ENCODE measurements at places on chromosomes 12 and 14.

DNA sequence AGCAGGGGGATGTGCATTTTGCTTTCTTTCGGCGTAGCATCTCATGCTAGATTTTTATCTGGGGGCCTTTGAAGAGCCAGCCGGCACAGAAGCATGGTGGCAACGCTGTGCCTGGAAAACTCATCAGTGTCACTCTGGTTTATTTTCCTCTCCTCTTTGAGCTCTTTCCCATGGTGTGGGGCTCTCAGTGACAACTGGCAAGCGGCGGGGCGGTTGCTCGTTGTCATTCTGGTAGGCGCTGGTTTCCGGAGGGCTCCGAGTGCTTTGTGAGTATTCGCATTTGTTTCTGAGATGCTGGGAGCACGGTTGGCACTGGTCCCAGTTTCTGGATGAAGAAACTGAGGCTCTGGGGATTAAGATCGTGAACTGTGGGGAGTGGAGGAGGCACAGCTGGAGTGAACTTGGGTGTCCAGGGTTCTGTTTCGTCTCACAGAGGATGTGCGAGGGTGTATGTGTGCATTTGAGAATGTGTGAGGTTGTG lies 23.3 kb downstream of the TPCN1 start:
- DNase-seq: peak; percentile 53

- DNase-seq: no peak
Measured at GRCh38 chr12:15477761-15478160, 155.5 kb downstream of the PTPRO start.

GRCh38 chr12:107670999-107671643 lies 14.5 kb upstream of the PWP1 start:
- DNase-seq: no peak

DNA sequence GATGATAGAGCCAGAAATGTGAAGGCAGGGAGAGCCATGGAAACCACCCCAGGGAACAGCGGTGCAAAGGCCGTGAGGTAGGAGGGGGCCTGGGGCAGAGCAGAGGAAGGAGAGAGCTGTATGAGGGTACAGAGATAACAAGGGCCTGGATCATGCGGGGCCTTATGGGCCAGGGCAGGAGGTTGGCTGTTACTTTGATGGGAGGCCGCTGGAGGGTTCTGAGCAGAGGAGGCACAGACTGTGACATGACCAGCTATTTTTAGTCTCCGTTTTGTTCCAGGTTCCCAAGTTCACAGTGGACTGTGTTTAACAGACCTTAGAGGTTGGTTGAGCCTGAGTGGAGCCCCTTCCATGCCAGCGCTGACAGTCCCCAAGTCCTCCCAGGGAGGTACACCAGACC lies 118.6 kb downstream of the GCH1 start:
- no peak for DNase-seq

DNA sequence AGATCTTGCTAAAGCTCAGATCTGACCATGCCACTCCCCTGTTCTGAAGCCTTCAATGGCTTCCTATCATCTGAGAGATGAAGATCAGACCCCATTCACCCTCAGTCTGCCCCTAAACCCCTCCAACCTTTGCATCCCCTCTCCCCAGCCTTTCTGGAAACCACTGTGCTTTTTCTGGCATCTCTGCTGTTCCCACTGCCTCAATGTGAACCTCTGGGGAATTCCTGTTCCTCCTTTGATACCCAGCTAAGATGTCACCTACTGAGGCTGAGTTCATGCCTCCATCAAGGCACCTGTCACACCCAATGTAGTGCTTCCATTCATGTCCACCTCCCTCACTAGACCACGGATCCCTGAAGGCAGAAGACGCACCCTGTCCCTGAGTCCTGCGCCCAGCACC lies 19.3 kb downstream of the CYP46A1 start:
- no peak for DNase-seq

- DNase-seq: no peak
Measured at GRCh38 chr12:107441665-107442300, 243.8 kb upstream of the PWP1 start.

GRCh38 chr12:50923361-50924130 lies 28.8 kb upstream of the HIGD1C start:
- DNase-seq: no peak

DNA sequence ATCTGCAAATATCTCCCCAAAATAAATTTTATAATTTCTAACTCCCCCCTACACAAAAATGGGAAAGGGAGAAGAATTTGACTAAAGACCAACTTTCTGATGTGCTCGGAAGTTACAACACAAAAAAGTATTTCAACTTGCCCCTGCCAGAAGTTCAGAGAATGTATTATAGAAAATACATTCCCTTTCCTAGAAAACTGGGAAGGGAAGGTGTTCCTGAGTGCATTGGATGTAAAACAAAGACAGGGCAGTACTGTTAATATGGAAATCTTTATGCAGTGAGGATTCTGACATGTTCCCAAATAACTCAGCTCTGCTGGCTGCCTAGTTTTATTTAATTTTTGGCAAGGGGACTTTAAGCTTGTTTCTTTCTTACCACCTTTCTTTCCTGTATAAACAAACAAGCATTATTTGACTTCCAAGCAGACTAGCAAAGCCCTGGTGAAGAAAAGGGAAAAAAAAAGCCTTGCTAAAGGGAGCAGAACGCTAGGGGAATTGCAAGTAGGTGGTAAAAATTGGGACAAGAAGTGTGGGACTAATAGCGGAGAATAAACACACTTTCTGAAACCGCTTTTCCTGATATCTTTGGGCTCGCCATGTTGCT lies 124.1 kb downstream of the STXBP6 start:
- DNase-seq: no peak

GRCh38 chr12:60112763-60113162 lies 516.9 kb downstream of the SLC16A7 start:
- DNase-seq: no peak

GRCh38 chr14:87966816-87967215 lies 26.2 kb downstream of the GALC start:
- no peak for DNase-seq

DNA sequence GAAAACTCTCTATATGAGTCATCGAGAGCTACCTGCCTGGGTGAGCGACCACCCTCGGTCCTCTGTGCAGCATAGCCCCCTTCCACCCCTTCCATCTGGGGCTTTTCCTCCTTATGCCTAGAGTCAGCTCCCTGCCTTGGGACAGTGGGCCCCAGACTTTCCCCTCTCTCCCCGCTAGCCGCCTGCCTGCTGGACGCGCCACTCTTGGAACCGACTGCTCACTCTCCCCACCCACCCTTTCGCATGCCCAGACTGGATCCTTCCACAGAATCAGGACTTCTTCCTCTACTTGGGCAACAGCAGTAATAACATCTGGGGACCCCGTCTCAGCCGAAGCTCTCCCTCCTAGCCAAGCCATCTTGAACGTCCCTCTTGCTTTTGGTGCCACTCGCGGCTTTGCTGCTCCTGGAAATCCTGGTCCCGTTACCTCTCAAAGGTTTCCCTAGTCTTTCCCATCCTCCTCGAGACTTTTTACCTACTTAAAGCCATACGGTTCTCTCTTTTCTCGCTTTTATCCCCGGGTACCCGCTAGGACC lies 671 bp downstream of the ESYT1 start:
- DNase-seq: peak; percentile 21

- DNase-seq: no peak
Measured at GRCh38 chr12:87814625-87815024, 214.6 kb downstream of the C12orf50 start.

GRCh38 chr14:95196268-95196667 lies 38.9 kb upstream of the DICER1 start:
- DNase-seq: no peak

DNA sequence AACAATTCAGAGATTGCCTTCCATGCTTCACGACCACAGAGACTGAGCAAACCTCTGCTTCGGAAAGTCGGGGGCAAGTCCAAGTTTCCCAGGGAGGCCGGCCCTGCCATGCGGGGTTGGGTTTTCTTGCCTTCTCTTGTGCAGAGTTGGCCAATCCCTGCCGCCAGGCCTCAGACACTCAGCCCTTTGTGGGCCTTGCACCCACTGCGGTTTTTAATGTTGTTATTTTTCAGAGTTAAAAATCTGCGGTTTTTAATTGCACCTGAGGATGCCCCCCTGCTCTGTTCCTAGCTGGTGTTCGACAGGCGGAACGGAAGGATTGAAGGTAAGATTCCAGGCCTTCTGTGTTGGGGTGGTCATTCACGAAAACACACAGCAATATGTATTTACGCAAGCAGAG lies 108.7 kb downstream of the CALM1 start:
- no peak for DNase-seq

DNA sequence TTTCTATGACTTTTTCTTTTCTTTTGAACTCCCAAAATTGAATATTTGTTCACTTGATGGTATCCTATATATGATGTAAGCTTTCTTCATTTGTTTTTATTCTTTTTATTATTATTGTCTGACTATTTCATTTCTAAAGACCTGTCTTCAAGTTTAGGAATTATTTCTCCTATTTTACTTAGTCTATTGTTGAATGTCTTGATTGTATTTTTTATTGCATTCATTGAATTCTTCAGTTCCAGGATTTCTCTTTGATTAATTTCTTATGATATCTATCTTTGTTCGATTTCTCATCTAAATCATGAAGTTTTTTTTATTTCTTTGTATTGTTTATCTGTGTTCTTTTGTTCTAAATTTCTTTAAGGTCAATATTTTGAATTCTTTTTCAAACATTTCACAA lies 238.8 kb downstream of the TTC6 start:
- DNase-seq: no peak

DNA sequence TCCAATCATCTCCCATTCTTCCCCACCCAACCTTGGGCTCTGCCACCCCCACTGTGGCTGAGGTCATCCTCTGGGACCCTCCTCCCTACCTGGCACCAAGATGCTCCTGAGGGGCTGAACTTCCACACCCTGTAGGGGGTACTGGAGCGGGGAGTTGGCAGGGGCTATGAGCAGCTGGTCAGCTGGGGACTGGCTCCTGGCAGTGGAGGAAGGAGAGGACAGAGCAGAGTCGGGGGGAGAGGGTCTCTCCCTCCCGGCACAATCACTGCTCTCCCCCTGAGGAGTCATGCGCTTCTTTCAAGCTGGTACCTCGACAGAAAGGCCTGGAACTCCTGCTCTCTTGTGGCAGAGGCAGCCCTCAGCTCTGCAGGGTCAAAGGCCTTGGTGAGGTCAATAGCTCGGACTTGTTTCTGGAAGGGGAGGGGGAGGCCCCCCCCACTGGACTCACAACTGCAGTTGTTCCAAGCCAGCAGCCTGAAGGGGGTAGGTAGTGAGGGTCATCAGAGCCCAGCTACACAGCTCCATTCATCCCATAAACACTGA lies 2.0 kb downstream of the B4GALNT1 start:
- no peak for DNase-seq

GRCh38 chr14:86083616-86084015 lies 553.7 kb downstream of the FLRT2 start:
- DNase-seq: no peak

- no peak for DNase-seq
Measured at GRCh38 chr12:113803759-113804140, 162.4 kb downstream of the RBM19 start.

DNA sequence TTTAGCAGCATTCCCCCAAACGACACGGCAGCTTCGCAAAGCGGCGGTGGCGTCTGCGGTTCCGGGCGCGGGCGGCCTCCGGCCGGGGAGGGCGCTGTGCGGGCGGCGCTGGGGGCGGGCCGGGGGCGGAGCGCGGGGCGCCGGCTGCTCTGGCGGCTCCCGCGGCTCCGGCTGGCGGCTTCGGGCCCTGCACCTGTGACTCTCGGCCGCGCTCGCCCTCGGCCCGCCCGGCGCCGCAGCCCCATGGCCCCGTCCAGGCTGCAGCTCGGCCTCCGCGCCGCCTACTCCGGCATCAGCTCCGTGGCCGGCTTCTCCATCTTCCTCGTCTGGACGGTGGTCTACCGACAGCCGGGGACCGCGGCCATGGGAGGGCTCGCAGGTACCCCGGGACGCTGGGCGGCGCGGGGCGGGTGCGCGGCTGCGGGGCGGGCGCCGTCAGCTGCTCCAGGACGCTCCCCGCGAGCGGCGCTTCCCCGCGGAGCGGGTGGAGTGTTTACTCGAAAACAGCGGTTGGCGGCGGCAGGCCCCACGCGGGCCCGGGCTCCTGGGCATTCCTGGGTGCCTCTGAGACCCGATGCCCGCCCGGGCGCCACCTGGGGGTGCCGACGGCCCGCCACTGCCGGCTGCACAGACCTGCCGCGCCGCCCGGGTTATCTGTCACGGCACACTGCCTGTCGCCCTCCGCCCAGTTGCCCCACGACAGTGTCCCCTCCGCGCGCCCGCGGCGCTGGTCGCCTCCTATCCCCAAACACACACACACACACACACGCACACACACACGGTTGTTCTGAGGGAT lies at the start of gene SLC48A1:
SLC48A1 (plus strand) TSS at position 177 of the 796 bp plus-strand sequence; CDS start at position 244, 67 bp downstream.
- DNase-seq: peak; percentile 60

GRCh38 chr12:109767991-109768900 lies 54.6 kb downstream of the FAM222A start:
- DNase-seq: peak; percentile 43

DNA sequence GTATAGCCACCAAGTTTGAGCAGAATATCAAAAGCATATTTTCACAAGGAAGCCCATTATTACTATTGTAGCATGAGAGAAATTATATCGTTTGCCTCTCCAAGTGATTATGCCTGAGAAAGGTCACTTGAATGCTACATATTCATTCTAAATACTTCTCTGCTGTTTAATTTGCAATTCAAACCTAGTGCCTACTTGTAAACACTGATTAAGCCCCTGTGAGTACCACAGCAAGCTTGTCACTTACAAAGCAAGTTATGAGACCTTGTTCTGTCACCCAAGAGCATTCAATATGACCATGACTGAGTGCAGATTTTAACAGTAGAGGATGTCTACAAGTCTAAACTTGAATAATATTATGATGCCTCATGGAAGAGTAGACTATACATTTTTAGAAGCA lies 124.7 kb upstream of the SSTR1 start:
- DNase-seq: no peak

DNA sequence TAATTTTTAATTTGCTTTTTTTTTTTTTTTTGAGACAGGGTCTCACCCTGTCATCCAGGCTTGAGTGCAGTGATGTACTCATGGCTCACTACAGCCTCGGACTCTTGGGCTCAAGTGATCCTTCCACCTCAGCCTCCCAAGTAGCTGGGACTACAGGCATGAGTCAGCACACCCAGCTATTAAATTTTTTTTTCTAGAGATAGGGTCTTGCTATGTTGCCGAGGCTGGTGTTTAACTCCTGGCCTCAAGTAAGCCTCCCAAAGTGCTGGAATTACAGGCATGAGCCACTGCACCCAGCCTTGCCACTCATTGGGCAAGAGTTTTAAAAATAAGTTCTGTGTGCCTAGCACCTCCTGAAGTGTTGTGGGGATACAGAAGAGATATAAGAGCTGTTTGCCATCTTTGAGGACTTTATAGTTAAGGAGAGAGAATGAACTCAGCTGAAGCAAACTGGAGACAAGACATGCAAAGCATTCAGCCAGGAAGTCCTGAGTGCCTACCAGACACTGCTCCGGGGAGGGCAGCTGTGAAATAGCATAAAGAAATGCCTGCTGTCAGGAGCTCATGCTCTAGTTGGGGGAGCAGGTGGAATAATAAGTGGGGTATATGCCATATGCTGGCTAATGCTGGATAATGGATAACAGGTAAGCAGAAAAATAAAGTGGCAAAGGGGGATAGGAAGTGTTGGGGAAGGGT lies 15.0 kb upstream of the EMP1 start:
- DNase-seq: no peak

DNA sequence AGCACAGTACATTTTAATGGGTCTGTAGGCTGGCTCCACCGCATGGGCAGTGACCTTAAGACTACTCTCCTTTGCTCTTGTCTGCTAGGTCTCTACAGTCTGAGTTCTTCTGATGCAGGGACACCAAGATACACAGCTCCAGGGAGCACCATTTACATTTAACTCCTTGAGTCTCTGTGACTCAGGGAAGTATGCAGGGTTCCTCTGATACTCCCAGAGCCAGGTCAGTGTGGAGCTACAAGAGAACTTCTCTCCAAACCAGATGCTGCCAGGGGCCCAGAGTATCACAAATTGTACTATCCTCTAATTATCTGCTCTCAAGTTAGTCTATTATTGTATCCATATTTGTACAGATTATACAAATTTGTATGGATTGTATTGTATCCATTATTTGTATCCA lies 15.2 kb downstream of the ZFP36L1 start:
- peak; percentile 0 for DNase-seq

Data from dorsolateral prefrontal cortex (tissue), 122 donors.